ENCODE measurements at places on chromosomes 4 and X. TPM values are rescaled to one million over a fixed set of nuclear protein-coding genes. Genes with fewer than 3 reads are reported as not detected.

The UGT2B7 gene
- not detected for polyA plus RNA-seq

The HEPH gene
- polyA plus RNA-seq: not detected

The SRPX2 gene
- polyA plus RNA-seq: not detected

The SPANXD gene
- polyA plus RNA-seq: not detected

The TAF7L gene
- polyA plus RNA-seq: not detected

The CT55 gene
- polyA plus RNA-seq: not detected

The CC2D2A gene
- not detected for polyA plus RNA-seq

The DMRTC1 gene
- polyA plus RNA-seq: 0.40 TPM

The LONRF3 gene
- 0.09 TPM for polyA plus RNA-seq

The MBTPS2 gene
- polyA plus RNA-seq: 5.4 TPM

The GPRASP3 gene
- not detected for polyA plus RNA-seq

The IL9R gene
- polyA plus RNA-seq: 7.5 TPM

The APLN gene
- not detected for polyA plus RNA-seq

The TKTL2 gene
- 0.21 TPM for polyA plus RNA-seq

The GYPE gene
- 8.1 TPM for polyA plus RNA-seq

The ADAMTS3 gene
- not detected for polyA plus RNA-seq

The UGT2B10 gene
- not detected for polyA plus RNA-seq

The ZCCHC13 gene
- polyA plus RNA-seq: not detected

The PABPC1L2A gene
- not detected for polyA plus RNA-seq

The CXorf65 gene
- polyA plus RNA-seq: 2.0 TPM

The UCHL1 gene
- not detected for polyA plus RNA-seq

The FREM3 gene
- polyA plus RNA-seq: not detected

The BEX1 gene
- not detected for polyA plus RNA-seq

The L1CAM gene
- polyA plus RNA-seq: 1.1 TPM

The RRH gene
- not detected for polyA plus RNA-seq

The RIBC1 gene
- polyA plus RNA-seq: not detected

The KIAA1210 gene
- not detected for polyA plus RNA-seq

The PPA2 gene
- polyA plus RNA-seq: 82.1 TPM

The PPP1R2C gene
- not detected for polyA plus RNA-seq

The AFF2 gene
- 0.82 TPM for polyA plus RNA-seq

Data from naive B cell (primary cell).